AG20443 (cell line): ENCODE measurements at places on chromosomes 7 and 10.
A peak's percentile ranks its signal among the peaks of the same experiment; 100 is the strongest.

- DNase-seq = no peak
These were observed 33.9 kb downstream of the MTPN start for GRCh38 chr7:135943134-135943879.

DNA sequence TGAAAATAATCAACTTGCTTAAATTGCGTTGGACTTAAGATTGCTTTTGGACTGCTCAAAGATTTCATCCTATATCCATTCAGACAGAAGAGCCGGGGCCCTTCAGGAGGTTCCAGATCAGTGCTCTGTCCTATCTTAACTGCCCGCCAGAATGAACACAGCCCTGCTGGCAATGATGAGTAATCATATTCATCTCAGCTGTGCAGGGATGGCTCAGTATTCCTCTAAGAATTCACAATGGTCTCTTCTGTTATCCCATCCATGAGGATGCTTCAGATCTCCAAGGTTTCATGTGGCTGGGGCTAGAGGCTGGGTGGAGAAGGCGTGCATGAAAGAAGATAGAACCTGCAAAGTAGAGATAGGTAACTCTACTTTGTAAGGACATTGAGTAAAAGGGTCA is 80.0 kb upstream of the NPVF start:
- DNase-seq = no peak

DNA sequence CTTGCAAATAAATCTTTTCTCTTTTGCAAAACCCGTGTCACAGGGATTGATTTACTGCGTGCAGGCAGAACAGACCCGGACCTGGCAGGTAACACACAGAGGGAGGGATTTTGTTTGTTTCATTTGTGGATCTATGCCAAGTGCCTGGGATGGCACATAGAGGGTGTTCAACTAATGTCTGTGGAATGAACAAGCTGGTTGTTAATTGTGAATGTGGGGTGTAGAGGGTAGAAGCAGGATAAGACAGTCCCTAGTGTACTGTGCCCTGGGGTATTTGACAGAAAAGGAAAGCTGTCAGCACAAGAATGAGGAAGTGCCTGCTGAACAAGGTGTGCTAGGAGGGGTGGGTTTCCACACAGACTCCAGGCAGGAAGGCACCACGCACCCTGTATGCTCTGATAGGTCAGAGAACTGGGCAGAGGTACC is 331.8 kb downstream of the CALN1 start:
- no peak for DNase-seq

DNA sequence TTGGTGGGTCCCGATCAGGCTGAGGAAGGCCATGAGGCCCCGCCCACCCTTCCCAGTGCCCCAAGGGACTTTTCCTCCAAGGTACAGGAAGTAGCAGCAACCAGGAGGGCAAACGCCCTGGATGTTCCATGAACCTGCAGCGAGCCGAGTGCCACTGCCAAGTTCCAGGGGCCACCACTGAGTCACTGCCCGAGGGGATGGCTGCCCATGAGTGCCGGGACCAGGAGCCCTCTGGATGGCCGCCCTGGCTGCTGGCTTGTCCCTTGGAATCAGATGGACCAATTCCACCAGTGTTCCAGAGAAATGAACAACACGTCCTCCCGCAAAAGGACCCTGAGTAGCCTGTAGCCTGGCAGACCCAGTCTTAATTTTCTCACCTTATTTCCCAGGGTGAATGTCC is 74.2 kb downstream of the ZRANB1 start:
- DNase-seq = no peak

- no peak for DNase-seq
These were observed 49.1 kb upstream of the MSMB start for GRCh38 chr10:46094931-46095750.

DNA sequence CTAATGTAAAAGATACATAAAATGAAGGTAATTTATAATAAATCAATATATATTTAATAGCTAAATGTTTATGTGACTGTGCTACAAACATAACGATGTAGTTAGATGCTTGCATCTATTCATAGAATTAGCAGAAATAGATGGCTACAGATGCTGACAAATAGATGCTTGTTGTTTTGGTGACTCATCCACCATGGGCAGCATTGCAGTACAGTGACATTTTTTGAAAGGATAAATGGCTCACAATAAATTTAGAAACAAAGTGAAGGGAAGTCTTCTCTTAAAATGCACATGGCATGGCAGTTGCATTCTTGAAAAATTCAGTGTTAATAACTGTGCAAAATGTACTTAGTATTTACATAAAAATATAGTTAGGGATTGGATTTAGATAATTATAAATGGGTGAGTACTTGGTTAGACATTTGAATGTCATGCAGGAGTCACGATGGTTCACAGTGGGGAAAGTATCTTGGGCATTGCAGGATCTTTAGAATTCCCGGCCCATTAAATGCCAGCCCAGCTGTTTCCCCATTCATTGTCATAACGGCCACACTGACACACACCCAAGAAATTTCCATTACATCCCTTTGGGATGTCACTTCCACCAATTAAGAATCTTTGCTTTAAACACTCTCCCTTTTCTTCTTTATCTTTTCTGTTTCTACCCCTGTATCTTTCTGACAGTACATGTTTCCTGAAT is 564.1 kb downstream of the ATRNL1 start:
- peak; percentile 8 for DNase-seq

DNA sequence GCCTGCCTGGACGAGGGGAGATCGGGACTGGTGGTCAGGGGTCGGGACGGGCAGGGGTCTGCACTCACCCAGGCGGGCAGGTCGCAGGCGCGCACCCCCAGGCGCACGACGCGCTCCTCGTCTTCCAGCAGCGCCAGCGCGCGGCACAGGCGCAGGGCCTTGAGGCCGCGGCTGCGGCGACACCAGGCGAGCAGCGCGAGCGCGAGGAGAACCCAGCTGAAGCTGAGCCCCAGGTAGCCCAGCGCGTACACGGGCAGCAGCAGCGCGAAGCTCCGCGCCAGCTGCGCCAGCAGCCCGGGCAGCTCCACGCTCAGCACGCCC is 328 bp downstream of the ESYT2 start:
- peak; percentile 74 for DNase-seq

DNA sequence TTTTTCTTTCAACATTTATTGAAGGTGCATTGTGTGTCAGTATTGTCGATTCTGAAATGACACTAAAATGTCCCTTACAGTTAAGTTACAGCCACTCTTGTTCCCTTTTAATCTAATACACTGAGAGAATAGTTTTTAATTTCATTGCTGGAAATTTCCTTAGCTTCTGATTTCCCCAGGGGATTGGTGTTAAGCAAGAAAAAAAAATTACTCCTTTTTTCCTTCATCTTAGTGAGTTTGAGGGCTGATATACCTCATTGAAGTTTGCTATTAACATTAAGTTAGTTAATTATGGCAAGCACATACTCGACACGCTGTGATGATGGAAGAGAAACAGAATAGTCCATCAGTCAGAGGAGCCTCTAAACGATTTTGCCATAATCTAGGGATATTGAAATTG is 57.0 kb upstream of the EXOC4 start:
- DNase-seq = no peak

DNA sequence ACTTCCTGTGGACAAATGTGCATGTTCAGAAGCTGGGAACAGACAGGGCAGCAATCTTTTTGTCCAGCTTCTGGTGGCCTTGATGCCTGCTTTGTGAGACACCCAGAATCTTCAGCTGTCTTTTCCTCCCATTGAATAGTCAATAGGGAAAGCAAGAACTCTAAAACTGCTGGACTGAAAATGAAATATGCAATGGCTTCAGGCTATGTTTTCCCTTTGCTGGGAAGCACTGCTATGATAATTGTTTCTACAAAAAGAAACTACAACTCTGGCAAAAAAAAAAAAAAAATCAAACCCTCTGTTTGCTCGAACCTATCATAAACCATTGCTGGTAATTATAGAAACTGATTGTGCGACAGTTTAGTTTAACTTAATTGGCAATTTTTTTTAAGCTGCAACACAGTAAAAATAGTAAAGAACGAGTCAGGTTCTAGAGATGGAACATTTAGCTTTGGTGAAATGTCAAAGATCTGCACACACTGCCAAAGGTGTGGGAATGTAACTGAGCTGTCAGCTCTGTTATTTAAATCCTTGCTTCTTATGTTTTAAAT is 79.1 kb upstream of the NEUROD6 start:
- no peak for DNase-seq

DNA sequence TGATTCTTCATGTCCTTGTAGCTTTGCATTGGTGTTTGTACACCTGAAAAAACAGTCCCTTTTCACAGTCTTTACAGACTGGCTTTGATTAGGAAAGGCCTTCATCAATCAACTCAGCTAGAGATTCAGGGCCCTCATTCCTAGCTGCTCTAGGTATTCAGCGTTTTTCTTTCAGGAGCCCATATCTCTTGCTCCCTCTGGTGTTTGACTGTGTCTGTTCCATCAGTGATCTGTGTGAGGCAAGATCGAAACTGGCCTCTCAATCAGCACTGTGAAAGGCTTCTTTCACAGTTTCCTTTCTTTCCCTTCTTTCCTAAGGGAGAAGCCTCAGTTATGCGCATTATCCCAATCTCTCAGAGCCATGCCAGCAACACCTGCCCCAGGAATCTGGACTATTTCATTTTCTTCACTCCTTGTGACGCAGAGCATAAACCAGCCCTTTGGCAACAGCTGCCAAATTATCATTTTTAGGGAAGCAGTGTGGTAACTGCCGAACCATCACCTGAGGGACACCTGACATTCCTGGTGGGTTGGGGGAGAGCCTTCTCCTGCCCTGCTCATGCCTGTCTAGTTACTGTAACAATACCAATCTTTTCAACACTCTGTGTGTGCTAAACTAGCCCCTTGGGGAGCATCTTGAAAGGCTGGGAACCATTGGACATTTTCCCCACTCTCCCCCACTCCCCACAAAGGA is 75.7 kb upstream of the CCDC71L start:
- DNase-seq = peak; percentile 78

GRCh38 chr7:151624246-151624928 is 104.7 kb upstream of the RHEB start:
- DNase-seq = no peak

DNA sequence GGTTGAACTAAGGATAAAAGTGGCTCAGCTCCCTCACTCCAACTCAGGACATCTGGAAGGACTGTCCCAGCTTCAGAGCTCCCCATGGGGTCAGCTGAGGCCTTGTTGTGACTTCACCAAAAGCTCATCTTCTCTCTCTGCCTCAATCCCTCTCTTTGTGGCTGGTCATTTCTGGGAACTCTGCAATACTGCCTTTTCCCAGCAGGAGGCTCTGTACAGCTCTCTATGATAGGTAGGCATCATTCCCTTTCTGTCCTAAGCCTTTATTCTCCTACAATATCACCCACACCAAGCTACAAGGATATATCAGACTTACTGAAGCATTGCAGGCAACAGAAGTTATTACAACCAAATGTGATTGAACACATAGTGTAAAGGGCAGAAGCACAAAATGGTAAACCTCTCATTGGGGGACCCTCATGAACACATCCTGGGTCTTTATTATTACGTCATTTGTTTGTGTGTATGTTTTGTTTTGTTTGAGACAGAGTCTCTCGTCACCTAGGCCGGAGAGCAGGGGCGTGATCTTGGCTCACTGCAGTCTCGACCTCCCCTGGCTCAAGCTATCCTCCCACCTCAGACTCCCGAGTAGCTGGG is 36.7 kb upstream of the PRPS1L1 start:
- DNase-seq = peak; percentile 20

GRCh38 chr10:73968098-73968521 is 29.8 kb upstream of the VCL start:
- peak; percentile 39 for DNase-seq

DNA sequence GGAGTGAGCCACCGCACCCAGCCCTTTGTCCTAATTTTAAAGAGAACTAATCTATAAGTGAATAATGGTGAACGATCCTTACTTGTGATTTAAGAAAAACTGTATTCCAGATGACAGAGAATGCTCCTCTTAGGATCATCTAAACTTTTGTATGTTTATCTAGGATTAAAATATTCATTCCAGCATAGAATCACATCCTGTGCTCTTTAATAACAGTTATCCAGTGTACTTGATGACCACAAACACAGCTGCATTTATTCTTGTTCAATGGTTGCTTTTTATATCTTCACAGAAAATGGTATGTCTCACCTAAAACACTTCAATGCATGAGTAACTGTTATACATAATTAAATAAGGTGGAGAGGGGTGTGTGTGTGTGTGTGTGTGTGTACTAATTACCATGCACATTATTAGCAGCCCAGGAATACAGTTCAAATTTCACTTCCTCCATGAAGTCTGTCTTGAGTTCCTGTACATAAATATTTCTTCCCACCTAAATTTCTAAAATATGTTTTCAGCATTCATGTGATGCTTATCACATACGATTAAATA is 38.5 kb upstream of the SEMA3C start:
- DNase-seq = no peak

DNA sequence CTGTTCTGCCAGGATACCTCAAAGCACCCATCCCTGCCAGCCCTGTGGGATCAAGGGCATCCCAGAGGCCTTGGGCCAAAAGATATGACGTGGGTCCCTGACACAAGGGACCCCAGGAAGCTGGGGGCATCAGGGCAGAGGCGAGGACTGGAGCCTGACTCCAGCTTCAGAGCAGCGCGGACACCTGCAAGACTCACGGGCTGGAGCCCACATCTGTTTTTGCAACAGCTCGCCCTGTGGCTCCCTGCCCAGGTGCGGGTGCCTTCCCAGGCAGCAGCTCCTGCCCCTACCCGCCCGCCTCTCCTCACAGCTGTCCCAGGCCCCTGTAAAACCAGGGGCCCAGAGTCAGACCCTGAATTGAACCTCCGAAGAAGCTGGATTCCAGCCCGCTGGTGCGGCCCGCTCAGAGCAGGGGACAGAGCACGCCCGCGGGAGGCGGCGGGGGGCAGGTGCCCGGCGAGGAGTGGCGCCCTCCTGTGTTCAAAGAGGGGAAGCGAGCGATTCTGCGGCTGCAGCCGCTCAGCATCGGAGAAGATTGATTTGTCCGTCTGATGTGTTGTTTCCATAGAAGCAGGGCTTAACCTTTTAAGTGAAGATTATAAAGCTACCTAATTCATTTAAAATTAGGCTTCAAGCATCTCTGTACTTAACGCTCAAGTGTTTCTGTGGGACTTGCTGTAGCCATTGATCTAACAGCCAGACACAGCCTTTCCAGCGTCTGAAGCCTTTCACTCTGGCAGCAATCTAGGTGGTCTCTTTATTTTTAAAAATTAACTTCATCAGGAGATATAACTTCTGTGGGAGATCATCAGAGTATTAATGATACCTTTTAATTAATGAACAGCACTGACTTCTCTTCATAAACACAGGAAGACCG is 88.4 kb downstream of the BEND7 start:
- DNase-seq = peak; percentile 89

DNA sequence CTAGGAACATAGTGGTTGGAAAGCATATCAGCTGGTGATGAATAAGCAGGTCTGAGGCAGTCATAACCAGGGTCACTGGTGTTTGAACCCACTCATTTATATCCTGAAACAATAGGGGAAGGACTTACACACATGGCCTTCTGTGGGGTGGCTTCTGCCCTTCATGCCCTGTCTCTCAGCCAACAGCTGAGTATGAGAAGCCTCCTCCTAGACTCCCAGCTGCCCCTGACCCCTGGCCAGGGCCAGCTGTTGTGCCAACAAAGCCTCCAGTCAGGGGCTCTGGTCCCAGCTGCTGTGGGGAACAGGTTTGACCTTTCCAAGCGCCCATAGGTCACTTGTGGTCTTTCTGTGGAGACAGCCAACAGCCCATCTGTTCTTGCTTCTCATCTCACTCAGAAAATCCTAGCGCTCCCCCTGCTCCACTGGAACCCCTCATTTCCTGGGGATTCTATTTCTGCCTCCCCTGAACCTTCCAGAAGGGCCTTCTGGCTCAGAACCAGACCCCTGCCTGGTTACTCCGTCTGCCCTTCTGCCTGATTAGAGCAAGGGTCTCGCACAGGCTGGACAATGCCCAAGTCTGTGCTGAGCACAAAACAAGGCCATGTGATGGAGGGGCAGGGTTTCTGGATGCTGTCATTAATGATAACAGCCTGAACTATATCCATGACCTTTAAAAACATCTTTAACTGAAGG is 9.7 kb upstream of the PURB start:
- no peak for DNase-seq
